Cerebellar nuclear complex (tissue), 1 donor: ENCODE measurements at places on chromosomes 7 and 10.

GRCh38 chr7:140349144-140349771 is 49.1 kb downstream of the SLC37A3 start:
- no peak for DNase-seq

- no peak for DNase-seq
These were observed 106.0 kb downstream of the CYTH3 start for GRCh38 chr7:6166443-6166891.

GRCh38 chr7:53272081-53272480 is 236.6 kb downstream of the POM121L12 start:
- DNase-seq = no peak

DNA sequence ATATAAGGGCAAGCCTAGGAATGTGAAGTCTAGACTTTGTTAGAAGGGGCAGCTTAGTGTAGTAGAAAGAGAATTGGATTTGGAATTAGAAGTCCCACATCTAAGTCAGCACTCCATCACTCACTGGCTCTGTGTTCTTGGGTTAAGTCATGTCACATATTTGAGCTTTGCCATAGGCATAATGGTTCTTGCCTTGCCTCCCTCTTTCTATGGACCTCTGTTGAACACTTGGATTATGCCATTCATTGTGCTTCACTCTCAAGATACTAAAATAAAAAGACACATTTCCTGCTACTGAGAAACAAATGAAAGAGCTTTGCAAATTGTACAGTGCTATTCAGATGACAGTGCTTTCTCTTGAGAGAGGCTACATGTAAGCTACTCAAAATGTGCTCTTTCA is 35.9 kb downstream of the SEC23IP start:
- no peak for DNase-seq

GRCh38 chr7:106890952-106891351 is 25.9 kb downstream of the PIK3CG start:
- DNase-seq = no peak

- DNase-seq = no peak
These were observed 58.8 kb upstream of the ABLIM1 start for GRCh38 chr10:114716811-114717404.

- no peak for DNase-seq
These were observed 242.1 kb downstream of the CDC14C start for GRCh38 chr7:49166441-49166840.

DNA sequence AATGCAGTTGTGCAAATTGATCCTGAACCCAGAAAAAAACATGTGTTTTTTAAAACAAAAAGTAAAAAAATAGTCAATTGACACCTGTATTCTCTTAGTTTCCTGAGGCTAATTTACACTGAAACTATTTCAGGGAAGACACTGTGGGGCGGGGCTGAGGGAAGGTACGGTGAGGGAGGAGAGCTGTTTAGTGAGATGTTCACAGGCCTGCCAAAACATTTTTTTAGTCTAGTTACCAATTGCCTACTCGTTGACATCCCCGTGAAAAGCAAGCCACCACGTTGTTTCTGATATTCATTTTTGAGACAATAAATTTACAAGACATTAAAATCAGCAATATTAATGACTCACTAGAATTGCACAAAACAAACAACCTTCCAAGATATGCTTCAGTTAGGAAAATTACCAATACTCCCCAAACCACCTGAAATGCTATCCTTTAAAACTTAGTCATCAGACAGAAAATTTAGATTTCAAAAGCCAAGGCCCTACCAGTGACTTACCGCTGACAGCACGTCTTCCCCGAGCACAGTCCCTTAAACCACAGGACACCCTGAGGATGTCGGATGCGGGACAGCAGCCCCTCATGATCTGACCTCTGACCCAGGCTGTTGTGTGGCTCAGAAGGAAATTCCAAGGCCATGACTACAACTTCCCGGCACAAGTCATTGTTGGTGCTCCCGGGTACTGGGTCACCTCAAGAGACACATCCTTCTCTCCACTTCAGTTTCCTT is 279.2 kb downstream of the PRPF18 start:
- no peak for DNase-seq
